ENCODE measurements at places on chromosomes 13 and 19.

DNA sequence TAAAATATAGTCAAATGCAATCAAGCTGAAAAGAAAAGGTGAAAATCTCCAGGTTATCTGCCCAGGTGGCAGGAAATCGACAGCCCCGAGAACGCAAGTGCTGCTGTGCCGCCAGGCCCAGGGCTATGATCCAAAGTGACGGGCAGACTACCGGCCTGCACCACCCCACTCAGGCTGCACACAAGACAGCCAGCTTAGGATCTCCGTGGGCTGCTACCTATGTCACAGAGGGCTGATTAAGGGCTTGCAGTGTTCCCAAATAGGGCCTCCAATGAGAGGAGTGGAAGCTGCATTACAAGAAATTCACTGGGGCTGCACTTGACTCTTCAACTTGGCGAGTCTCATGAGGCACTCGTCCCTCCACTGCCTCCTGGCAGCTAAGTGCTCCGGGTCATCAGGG lies 121.8 kb downstream of the CRYL1 start:
- no peak for DNase-seq

DNA sequence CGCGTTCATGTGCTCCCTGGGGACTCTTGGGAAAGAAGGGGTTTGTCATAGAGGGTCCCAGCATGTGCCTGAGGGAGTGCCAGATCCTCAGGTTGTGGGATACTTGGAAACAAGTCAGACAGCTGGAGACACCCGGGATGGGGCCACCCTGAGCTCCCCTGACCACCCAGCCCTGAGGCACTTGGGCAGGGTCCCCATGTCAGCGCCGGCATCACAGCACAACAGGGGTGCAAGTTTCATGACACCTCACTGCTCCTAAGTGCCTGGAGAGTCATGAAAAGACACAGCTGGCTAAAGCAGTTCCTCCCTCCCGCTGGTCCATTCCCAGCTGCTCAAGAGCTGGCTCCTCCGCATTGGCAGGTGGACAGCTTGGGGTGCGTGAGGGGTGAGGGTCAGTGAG lies 102.7 kb downstream of the KDM4B start:
- DNase-seq: no peak

DNA sequence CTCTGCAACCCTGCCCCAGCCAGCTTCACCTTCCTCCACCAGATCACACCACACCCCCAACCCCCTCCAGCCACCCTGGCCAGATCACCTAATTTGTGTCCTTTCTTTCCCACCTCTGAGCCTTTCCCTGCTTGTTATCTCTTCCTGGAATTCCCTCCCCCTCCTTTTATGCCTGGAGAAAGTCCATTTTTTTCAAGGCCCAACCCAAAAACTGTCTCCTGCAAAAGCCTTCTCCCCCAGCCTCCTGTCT lies 5.3 kb upstream of the TLE2 start:
- no peak for DNase-seq

DNA sequence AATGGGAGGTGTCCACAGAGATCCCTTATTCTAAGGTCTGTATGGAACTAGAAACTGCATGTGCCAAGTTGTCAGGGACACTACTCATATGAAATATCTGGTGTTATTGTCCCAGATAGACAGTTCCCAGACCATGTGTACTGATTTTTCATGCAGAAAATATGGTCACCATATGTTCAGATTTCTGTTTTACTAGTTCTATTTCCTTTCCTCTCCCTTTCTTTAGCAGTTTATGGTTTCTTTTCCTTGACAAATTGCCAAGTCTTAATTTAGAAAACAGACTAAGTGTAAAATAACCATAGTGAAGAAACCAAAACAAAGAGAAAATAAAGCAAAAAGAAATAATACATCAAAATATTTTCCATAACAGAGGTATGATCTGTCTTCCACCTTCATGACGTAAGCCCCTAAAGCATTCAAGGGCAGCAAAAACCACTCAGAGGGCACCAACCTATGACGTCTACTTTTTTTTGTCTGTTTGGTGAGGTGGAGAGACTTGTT lies 248.5 kb downstream of the KCTD12 start:
- DNase-seq: no peak

DNA sequence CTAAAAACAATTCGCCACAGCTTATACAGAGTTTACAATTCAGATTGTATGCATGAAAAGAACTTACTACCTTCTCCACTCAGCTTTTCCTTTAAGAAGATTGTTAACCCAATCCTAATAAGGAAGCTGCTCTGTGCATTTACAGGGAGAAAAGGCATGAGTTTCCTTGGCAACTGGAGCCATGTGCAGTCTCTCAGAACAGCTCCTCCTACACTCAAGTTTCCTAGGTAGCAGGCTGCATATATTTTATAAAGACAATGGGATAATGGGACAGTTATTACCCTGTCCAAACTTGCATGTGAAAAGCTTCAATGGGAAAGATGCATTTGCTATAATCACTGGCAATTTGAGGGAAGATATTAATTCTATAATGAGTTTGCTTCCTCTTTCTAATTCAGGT lies 125.5 kb upstream of the TRPC4 start:
- no peak for DNase-seq

- DNase-seq: no peak
Observed at GRCh38 chr19:35908010-35908441, at the start of gene TYROBP. Gene TYROBP (minus strand): TSS chr19:35908295. CDS start chr19:35908228, 67 bp downstream.

DNA sequence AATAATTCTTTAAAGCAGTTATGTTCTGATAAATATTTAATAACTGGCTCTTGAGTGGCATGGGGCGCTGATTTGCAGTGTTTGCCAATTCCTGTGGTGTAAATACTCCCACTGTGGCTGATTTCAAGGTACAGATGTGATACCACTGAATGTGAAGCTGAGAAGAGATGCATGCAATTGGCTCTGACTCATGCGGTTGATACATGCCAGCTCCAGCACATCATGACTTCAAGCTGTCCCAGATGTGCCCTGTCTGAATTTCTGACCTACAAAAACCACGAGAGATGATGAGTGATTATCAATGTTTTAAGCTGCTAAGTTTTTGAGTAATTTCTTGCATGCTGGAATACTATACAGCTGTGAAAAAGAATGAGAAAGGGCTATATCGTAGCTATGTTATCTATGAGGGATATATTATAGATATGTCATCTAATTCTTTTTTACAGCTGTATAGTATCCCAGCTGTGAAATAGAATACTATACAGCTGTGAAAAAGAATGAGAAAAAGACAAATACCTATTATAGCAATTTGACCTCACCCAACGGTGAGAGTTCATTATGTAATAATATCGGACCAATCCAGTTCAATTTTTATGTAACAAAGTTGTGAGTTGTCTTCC lies 7.6 kb upstream of the ACSBG2 start:
- DNase-seq: no peak

- DNase-seq: no peak
Observed at GRCh38 chr19:58063712-58064111, 4.6 kb downstream of the ZNF135 start.

- DNase-seq: no peak
Observed at GRCh38 chr19:2302319-2303210, 5.4 kb downstream of the LINGO3 start.

- DNase-seq: no peak
Observed at GRCh38 chr19:16018106-16018755, 58.1 kb upstream of the TPM4 start.

DNA sequence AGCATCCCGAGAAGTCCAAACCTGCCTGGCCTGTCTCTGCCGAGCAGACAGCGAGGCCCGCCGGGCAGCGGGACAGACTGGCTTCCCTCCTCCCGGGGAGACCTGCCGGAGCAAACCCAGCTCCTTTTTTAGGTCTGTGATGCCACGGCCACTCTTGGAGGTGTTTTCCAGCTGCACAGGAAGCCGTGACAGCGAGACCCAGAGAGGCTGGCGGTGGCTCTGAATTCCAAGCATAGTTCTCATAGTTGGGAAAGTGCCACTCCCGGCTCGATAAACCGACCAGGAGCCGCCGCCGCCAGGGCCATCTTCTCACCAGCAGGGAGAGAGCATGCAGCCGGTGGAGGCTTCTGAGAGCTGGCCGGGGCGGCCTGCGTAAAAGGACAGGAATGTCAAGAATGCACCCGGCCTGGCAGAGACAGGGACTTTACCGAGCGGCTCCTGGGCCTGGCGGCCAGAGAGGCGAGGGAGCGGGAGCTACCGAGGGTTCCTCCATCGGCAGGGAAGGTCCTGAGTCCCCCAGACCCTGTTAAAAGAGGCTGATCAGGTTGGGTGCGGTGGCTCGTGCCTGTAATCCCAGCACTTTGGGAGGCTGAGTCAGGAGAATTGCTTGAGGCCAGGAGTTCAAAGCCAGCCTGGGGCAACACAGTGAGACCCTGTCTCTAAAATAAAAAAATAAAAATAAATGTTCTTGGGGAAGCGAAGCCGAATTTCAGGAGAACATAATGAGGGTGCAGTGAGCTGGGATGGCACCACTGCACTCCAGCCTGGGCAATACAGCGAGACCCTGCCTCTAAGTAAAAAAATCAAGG lies 64.9 kb downstream of the GADD45B start:
- DNase-seq: no peak

DNA sequence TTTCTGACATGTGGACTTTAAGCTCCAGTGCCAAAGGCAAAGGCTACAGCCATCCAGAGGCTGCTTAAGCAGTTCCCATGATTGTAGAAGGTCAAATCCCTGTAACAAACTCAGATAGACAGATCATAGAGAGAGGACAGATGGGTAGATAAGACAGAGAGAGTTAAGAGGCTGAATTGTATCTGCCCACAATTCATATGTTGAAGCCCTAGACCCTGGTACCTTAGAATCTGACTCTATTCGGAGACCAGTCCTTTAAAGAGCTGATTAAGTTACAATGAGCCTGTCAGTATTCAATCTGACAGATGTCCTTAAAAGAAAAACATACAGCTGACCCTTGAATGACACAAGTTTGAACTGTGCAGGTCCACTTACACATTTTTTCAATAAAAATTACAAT lies 115.2 kb downstream of the RAP2A start:
- no peak for DNase-seq

- no peak for DNase-seq
Observed at GRCh38 chr19:51119101-51119500, 5.6 kb upstream of the SIGLEC9 start.

DNA sequence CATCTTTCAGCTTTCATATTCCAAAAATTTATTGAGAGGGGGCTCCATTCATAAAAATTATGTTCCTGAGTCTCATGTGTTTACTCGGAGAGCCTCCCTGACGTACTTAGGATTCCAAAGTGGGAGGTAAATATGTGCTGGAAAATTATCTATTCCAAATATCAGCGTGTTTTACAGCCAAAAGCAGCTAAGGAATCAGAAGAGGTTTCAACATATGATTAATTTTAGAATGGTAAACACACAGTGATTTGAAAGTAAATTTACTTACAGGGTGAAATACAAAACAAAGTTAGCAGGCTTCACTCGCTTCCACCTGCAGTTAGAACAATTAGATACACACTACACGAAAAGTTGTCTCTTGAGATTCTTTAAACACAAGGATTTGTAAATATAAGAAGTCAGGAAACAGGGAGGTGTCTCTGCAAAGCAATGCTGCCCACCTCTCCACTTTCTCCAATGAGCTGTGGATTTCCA lies 313.8 kb upstream of the NBEA start:
- no peak for DNase-seq

DNA sequence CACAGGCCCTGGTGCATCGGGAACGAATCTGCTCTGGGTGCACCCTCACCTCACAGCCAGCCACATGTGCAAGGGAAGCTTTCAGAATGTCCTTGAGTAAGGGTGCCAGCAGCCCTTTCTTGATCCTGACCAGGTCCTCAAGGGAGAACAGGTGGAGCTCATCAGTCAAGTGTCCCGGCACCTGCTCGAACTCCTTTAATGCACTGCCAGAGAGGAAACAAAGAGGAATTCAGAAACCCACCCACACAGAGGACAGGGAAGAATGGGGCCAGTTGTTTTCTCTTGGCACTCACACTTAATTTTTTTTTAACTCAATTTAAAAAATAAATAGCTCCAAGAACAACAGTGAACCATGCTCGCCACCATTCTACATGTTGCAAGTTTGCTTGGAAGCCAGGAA lies 41.7 kb downstream of the RUBCNL start:
- no peak for DNase-seq

DNA sequence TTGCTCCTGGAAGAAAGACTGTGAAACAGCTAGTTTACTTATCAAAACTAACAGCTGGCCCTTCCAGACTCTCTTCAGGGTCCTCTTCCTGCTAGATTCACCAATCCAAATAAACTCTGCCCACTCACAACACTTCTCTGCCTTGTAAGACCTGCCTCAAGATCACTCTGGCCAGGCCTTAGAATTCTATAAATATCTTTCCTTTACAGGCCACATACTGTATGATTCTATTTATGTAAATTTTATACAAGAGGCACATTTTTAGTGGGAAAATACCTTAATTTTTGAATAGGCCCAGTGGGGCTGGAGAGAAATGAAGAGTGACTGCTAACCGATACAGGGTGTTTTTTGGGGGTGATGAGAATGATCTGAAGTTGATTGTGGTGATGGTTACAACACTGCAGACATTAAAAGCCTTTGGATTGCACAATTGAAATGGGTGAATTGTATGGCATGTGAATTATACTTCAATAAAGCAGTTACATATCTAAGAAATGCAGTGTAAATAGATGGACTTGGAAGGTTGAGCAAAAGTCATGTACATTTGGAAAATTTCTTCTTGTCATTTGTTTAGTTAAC lies 141.8 kb downstream of the GPC5 start:
- DNase-seq: no peak

GRCh38 chr19:20928371-20928770 lies 5.3 kb downstream of the ZNF85 start:
- DNase-seq: no peak

- DNase-seq: no peak
Observed at GRCh38 chr13:20908714-20909497, 6.4 kb upstream of the XPO4 start.

- DNase-seq: no peak
Observed at GRCh38 chr13:100883453-100883852, 208.9 kb upstream of the TMTC4 start.

DNA sequence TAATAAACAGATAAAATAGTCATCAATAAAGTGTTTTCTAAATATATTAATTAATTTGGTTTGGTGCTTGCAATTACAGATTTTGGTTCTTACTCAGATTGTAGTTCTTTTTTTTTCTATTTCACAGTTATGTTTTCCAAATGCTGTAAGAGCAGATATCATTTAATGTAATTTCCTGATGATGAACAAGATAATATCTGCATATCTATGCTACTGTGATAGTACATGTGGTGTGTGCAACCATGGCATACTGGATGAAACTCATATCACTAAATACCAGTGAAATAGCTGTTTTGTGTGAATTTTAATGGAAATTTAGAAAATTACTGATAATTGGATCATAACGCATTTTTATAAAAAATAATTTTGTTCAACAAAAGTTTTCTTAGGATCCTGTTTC lies 88.8 kb upstream of the MAB21L1 start:
- DNase-seq: no peak

DNA sequence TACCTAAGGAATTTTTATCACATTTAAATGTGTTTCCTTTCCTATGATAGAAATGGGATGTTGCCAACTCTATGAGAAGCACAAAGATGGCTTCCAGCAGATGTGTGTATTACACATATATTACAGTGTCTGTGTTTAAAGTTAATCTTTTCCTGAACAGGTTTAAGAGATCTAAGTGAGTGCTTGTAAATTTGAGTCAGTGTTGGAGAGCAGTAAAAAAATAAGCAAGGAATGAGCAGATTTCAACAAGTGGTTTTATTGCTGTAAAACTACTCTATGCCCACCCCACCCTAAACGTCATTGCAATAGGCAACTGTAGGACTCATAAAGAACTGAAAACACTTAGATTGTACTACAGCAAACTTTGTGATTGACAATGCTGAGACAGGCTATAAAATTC lies 248.7 kb downstream of the KLF5 start:
- DNase-seq: no peak

- DNase-seq: no peak
Observed at GRCh38 chr19:52453324-52454094, at the start of gene ZNF578. Gene ZNF578 (plus strand): TSS chr19:52453553. CDS start chr19:52501846, 48,293 bp downstream.
